NCI-H1105 treated with DMSO at 0.1 percent for 48 hours (cell line): ENCODE measurements at places on chromosomes 1 and 21.

DNA sequence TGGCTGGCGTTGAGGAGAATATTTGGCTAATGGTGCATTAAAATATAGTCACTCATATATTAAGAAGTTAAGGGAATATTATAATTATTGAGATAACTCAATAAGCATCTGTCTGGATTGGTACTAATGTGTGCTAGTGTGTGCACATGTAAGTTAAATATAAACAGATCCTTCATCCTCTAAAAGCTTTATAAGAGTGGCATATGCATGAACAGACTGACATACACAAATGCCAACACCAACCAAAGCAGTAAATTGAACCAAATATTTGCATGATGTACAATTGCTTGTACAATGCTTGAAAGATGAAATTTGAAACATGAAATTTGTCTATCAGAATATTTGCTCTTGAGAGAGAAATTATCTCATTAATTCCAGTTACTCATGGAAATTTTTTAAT lies 344.9 kb downstream of the ADGRL2 start:
- DNase-seq, result no peak

DNA sequence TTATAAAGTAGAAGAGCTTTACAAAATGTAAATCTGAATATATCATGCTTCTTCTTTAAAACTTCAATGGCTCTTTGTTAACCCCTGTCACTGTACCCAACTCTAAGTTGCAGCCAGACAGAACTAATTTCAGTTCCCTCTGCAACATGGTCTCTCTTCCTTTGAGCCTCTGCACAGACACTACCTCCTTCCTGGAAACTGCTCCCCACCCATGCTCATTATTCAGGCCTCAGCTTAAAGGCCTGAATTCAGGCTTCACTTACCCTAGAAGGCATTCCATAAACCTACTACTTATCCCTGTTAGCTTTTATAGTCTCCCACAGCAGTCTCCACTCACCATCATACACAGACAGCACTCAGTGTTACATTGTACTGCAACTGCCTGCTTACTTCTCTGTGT lies 2.6 kb upstream of the EEIG2 start:
- DNase-seq, result no peak

- DNase-seq, result no peak
Measured at GRCh38 chr1:192858456-192858855, 49.6 kb downstream of the RGS2 start.

GRCh38 chr21:36504067-36505058 lies 24.4 kb upstream of the CLDN14 start:
- DNase-seq, result peak; percentile 36

DNA sequence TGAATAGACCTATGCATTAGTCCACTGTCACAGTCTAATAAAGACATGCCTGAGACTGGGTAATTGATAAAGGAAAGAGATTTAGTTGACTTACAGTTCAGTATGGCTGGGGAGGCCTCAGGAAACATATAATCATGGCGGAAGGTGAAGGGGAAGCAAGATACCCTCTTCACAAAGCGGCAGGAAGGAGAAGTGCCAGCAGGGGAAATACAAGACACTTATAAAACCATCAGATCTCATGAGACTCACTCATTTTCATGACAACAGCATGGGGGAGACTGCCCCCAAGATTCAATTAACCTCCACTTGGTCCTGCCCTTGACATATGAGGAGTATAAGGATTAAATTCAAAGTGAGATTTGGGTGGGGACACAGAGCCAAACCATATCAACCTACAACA lies 59.4 kb downstream of the CAPN9 start:
- no peak for DNase-seq

DNA sequence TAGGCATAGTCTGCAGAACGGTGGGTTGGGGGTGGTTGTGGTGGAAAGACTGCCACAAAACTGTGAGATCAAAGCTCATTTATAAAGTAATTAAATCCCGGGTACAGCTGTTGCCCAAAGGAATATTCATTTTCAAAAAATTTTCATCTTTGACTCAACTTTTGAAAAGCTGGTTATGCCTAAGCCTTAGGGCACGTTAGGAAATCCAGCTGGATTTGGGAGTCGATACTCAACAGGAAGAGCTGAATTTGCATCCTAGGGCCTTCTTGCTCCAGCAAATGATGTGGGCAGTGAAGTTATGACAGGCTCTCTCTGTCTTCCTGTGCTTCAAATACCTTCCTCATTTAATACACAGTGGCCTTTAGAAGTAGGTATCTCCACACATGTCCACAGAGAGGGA lies 31.7 kb downstream of the ZP4 start:
- no peak for DNase-seq

- no peak for DNase-seq
Measured at GRCh38 chr1:24162201-24162600, 19.3 kb upstream of the IL22RA1 start.

GRCh38 chr21:45383615-45384201 lies 21.3 kb upstream of the COL18A1 start:
- DNase-seq, result no peak

DNA sequence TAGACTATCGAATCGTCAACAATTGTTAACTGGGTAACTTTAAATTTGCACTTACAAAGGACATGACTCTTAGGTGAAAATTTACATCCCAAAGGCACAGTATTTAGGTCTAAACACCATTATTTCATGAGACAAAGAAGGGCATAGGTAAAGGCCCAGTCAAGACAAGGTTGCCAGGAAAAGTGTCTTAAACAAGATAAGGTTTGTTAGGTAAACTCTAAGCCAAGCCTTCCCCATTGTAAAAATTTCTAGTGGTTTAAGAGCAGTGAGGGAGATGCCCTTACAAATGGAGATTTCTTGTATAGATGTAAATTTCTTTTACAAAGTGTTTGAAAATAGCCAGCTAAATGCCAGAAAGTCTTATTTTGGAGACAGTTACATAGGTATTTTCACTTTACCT lies 36.9 kb upstream of the FNBP1L start:
- no peak for DNase-seq

DNA sequence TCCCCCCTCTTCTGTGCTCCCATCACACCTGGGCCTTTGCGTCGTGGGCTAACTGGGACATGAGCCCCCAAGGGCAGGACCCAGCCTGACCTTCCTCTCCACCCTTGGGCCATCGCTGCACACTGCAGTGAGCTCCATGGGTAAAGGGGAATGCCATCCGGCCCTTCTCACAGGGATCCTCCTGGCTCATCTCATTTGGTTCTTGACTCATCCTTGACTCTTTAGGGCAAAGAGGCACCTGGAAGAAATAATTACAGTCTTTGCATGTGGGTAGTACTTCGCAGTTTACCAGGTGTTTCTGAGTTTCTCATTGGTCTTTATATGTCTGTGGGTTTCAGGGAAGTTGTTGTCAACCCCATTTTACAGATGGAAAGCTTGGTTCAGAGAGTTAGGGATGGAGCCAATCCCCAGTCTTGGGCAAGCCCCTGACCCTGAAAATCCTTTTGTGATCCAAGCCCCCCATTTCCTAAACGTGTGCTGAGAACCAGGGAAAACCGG lies 59.3 kb upstream of the ID3 start:
- no peak for DNase-seq

GRCh38 chr1:221740993-221741702 lies 741 bp downstream of the DUSP10 start:
- peak; percentile 34 for DNase-seq

DNA sequence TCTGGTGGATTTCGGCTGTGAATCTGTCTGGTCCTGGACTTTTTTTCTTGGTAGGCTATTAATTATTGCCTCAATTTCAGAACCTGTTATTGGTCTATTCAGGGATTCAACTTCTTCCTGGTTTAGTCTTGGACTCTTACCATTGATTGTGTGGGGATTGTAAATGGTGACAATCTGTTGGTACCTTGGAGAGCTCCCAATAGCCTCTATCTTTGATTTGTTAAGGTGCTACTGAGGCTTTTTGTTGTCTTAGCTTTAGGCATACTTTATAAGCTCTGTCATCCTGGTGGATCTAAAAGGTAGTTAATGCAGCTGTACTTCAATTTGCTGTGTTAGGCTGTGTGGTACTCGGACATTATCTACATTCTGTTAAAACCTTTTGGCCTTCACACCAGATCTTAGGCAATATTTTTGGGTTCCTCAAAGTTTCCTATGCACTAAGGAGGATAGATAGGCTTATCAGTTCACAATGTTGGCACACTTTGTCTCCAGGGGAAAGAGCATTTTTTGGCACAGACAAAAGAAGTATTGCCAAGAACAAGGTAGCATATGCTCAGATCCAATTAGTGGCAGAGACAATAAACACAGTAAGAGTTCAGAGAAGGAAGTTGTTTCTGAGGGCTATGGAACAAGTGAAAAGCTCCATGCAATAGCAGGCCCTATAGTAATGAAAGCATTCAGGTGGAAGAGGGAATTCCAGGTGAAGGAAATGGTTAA lies 230.4 kb downstream of the PDE4B start:
- peak; percentile 9 for DNase-seq

DNA sequence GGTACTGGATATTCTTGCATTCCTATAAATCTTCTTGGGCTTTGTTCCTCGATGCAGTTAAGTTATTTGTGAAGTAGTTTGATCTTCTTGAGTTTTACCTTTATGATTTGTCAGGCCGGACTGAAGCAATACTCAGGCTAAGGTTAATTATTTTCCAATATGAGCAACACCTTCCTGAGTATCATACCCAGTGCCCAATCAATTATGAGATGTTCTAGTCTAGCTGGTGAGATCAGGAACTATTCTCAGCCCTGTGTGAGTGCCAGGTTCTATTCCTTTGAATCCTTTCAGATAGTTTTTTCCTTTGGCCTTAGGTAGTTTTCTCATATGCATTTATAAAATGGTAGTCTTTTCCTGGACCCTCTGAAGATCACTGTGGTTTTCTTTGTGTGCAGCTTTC lies 92.5 kb downstream of the SCMH1 start:
- no peak for DNase-seq

DNA sequence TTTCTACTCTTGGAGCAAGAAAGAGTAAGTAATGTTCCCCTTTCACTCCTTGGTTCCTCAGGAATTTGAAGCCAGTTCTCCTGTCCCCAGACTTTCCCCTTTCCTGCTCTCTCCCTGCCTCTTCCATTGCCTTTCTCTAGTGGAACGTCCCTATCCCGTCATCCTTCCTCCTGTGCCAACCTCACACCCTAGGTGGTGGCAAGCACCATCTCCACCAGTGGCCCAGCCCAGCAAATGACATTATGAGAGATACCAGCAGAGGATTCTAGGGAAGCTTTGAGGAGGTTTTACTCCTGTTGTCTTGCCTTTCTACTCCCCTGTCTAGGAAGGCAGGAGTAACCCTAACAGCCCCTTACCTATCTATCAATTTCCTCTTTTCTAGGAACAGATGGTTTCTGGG lies 8.1 kb upstream of the TACSTD2 start:
- no peak for DNase-seq

GRCh38 chr1:20266642-20267041 lies 24.0 kb upstream of the VWA5B1 start:
- DNase-seq, result no peak

- DNase-seq, result no peak
Measured at GRCh38 chr1:34975338-34975737, 9.8 kb downstream of the TMEM35B start.

DNA sequence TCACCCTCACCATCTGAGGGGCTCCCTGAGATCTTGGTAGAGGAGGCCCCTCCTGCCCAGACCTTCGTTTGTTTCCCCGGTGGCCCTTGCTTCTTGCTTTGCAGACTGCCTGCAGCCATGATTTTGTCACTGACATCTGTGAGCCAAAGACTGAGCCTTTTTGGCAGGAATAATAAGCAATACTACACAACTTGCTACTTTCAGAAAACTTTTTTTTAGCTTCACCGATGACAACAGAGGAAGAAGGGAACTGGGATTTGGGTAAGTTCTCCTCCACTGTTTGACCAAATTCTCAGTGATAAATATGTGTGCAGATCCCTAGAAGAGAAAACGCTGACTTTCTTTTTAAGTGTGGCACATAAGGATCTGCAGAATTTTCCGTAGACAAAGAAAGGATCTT lies 11.7 kb upstream of the CD101 start:
- no peak for DNase-seq

- DNase-seq, result no peak
Measured at GRCh38 chr1:16972189-16972895, 8.1 kb downstream of the MFAP2 start.

GRCh38 chr1:174883409-174883808 lies 116.3 kb upstream of the CACYBP start:
- peak; percentile 27 for DNase-seq

- no peak for DNase-seq
Measured at GRCh38 chr1:156652131-156652991, 10.4 kb downstream of the BCAN start.

- DNase-seq, result no peak
Measured at GRCh38 chr1:41502912-41503311, 18.4 kb upstream of the EDN2 start.

DNA sequence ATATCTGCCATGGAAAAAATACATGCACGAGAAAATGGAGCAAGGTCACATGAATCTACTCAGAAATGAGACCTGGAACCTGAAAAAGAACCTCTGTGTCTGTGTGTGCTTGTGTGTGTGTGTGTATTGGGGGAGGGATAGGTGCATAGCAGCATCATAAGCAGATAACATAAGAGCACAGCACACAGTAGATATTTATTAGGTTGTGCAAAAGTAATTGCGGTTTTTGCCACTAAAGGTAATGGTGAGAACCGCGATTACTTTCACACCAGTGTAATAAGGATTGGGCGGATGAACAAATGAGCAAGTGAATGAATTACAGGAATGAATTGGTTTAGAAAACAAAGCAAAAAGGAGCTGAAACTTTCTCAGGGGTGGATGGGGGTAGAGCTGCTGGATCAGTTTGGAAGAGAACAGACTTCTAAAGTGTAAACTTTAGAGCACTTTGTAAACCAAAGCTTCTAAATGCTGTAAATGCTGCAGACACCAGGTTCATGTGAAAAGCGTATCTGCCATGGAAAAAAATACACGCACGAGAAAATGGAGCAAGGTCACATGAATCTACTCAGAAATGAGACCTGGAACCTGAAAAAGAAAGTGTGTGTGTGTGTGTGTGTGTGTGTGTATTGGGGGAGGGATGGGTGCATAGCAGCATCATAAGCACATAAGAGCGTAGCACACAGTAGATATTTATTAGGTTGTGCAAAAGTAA lies 156.9 kb downstream of the TOMM20 start:
- no peak for DNase-seq

- DNase-seq, result no peak
Measured at GRCh38 chr21:43994085-43994484, 18.0 kb upstream of the TRAPPC10 start.

DNA sequence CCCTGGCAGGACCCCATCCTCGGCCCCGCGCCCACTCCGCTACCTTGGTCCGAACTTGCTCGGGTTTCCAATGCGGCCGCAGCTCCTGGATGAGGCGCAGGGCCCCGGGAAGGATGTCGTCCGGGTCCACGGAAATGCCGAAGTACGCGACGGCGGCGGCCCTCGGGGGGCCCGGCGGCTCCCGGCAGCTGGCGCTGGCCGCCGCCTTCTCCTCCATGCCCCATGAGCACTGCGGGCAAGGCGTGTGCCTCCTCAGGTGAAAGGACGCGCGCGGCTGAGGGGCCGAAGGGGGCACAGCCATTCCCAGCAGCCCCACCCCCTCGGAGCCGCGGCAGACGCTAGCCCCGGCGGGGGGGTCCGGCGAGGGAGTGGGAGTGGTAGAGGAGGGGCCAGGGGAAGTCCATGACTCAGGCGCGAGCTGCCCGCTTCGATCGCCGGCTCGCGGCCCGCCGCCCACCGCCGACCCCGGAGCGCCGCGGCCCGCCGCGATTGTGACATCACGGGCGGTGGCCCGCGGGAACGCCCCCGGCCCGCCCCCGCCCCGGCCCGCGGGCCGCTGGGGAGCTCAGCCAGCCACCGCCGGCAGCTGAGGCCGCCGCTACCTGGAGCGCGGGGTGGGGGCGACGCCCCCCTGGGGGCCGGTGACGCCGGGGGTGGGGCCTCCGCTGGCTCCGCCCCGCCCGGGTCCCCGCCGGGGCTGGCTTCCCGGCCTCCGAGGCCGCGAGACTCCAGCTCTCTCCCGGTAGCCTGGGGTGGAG lies at the start of gene ETNK2:
Gene ETNK2, minus strand, starts transcription at position 493 of the 758 bp plus-strand sequence. Its CDS starts 192 bp downstream, at position 301.
- DNase-seq, result peak; percentile 83

- peak; percentile 87 for DNase-seq
Measured at GRCh38 chr1:82073071-82073470, 272.3 kb downstream of the ADGRL2 start.
